ENCODE measurements at places on chromosomes 3 and 15.

GRCh38 chr3:64801856-64802255 lies 114.1 kb upstream of the ADAMTS9 start:
- DNase-seq = no peak

GRCh38 chr3:18656410-18656809 lies 231.3 kb upstream of the SATB1 start:
- no peak for DNase-seq

DNA sequence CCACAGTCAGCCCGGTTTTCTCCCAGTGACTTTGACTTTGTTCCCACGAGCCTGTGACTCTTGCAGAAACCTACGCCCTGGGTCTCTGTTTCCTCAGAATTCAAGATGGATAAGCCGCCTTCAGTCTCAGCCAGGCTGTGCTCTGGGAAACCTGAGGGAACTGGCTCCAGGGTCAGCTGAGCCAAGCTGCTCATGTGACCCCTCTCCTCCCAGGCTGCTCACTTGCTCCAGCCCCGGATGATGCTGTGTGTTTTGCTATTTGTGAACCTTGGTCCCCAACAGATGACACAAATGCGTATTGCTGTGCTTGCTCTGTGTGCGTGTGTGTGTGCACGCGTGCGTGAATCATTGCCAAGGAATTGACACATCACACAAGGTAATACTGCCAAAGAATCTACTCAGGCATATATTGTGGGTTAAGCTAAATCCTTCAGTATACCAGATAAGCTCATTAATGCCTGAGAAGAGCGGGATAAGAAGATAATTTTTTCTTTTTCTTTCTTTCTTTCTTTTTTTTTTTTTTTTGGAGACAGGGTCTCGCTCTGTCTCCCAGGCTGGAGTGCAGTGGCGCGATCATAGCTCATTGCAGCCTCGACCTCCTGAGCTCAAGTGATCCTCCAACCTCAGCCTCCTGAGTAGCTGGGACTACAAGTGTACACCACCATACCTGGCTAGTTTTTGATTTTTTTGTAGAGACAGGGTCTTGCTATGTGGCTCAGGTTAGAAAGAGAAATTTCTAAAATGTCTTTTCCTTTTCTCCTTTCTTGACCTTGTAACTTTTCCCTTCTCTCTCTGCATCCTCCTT lies 29.2 kb upstream of the UMPS start:
- DNase-seq = no peak

- DNase-seq = no peak
Observed at GRCh38 chr3:138093721-138094120, 21.7 kb downstream of the DZIP1L start.

DNA sequence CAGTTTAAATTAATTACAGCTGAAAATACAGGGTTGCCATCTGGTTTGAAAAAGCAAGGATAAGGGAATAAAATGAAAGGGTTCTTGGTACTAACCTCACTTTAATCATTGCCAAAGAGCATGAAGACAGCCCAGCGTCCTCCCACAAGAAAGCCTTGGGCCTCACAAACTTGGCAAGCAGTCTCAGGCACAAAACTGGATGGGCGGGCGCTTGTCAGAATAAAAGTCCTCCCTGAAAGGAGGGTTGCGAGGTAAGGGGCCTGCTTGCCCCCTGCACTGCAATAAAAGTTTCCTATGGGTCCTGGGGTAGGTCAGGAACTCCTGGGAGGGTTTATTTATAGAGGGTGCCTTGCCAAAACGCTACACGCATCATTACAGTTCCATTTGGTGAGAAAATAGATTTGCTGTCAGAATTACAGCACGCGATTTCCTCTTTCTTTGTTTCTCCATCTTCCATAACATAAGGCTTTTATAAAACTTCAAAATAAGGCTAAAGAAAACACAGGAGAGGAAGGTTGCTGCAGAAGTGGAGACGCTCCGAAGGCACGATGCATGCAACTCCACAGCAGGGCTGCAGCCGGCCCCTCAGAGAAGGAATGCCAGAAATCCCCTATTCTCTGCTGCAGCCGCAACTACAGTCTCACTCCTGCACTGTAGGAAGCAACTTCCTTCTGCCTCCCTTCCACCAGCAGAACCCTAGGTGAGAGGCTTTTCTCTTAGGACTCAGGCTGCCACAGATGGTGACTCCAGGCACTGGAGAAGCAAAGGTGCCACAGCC lies 61.3 kb downstream of the VGLL4 start:
- no peak for DNase-seq

GRCh38 chr3:139827833-139828232 lies 107.2 kb upstream of the CLSTN2 start:
- no peak for DNase-seq

- no peak for DNase-seq
Observed at GRCh38 chr15:28896951-28897350, 11.2 kb downstream of the APBA2 start.

- DNase-seq = no peak
Observed at GRCh38 chr15:99340347-99340746, 89.1 kb downstream of the LRRC28 start.

GRCh38 chr3:1987980-1988379 lies 110.7 kb upstream of the CNTN4 start:
- no peak for DNase-seq

DNA sequence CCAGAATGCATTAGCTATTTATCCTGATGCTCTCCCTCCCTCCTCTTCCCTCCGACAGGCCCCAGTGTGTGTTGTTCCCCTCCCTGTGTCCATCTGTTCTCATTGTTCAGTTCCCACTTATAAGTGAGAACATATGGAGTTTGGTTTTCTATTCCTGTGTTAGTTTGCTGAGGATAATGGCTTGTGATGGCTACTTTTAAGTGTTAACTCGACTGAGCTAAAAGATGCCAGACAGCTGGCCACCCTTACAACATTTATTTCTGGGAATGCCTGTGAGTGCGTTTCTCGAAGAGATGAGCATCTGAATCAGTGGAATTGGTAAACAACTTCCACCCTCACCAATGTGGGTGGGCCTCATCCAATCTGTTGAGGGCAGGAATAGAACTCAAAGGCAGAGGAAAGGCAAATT lies 24.7 kb upstream of the TM2D3 start:
- DNase-seq = no peak

- no peak for DNase-seq
Observed at GRCh38 chr3:31410411-31410810, 122.3 kb upstream of the STT3B start.

GRCh38 chr3:113590983-113591382 lies 58.6 kb downstream of the SIDT1 start:
- no peak for DNase-seq

GRCh38 chr15:59180945-59181600 lies 25.6 kb upstream of the LDHAL6B start:
- DNase-seq = no peak

DNA sequence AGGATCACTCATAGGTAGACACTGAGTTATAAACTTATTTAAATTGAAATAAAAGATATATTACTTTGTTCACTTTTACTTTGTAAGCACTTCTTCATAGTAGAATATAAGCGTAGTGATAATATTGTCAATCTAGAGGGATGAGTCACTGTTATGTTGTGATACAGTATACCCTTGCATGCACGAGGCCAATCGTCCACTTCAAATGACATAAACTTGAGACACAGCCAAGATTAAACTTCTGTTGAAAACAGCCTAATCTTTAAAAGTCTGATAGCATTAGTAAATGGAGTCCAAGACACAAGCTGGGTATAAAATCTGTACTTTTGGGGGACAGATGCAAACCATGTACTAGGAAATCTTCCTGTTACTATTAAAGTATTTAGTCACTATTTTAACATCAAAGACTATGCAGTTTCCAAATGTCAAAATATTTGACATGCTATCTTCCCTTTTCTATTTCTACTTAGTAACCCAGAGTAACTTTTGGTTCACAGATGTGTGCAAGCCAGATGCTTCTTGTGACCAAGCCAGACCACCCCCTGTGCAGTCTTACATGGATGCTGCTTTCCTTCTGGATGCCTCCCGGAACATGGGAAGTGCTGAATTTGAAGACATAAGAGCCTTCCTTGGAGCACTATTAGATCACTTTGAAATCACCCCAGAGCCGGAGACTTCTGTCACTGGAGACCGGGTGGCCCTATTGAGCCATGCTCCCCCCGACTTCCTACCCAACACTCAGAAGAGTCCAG lies 85.3 kb downstream of the PIK3R4 start:
- no peak for DNase-seq

- DNase-seq = no peak
Observed at GRCh38 chr3:142982038-142982773, 18.7 kb upstream of the PAQR9 start.

- DNase-seq = no peak
Observed at GRCh38 chr3:39317571-39318169, 11.8 kb upstream of the CCR8 start.
